ENCODE measurements at places on chromosomes 1 and 21.

DNA sequence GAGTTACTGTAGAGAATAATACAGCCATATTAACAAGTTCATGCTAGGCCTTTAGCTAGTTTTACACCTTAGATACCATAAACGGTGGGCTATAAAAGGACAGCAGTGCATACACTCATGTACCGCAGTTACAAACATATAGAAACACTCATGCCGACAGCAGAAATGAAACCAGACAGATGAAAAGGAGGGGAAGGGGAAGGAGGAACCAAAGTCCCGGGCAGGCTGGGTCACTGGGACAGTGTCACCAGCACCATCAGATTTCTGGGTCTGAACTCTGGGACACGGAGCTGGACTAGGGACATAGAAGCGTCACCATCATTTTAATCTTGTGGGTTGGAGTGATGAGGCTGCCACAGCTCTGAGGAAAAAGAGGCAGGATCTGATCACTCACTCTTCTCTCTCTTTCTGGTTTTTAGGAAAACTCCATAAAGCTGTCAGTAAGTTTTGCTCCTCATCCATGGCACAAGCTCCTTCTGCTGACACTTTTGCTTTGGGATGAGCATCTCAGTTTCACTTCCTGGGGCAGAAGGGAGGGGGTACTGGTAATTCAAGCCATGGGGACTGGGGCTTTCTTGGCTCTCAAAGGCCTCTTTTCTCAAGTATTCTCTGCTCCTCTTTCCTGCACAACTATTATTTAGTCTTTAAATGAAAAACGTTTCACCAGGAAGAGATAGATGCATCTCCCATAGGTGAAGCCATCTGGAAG is 7.8 kb upstream of the ZNF691 start:
- DNase-seq = no peak

GRCh38 chr1:8902765-8903164 is 24.3 kb upstream of the ENO1 start:
- no peak for DNase-seq

GRCh38 chr21:14706712-14707510 is 160.8 kb upstream of the SAMSN1 start:
- DNase-seq = no peak

DNA sequence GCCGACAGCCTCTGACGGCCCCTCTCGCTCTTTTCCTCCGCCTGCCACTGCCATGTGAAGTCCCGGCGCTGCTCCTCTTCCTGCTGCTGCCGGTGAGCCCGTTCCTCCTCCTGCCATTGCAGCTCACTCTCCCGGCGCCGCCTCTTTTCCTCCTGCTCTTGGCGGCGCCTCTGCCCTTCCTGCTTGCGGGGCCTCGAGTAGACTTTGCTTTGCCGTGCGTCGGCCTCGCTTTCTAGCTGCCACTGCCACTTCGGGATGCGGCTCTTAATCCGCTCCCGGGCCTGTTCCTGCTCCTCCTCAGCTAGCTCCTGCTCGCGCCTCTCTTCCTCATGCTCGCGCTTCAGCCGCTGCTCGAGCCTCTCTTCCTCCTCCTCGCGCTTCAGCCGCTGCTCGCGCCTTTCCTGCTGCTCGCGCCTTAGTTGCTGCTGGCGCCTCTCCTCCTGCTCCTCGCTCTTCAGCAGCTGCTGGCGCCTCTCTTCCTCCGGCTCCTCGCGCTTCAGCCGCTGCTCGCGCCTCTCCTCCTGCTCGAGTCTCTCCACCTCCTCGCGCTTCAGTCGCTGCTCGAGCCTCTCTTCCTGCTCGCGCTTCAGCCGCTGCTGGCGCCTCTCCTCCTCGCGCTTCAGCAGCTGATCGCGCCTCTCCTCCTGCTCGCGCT is 4.3 kb downstream of the TCHH start:
- no peak for DNase-seq

- no peak for DNase-seq
These were observed 16.4 kb upstream of the TSPEAR start for GRCh38 chr21:44727757-44728156.

- no peak for DNase-seq
These were observed 82.2 kb downstream of the SPSB1 start for GRCh38 chr1:9374748-9375341.

- DNase-seq = no peak
These were observed 323.8 kb upstream of the ST6GALNAC5 start for GRCh38 chr1:76543495-76543894.

DNA sequence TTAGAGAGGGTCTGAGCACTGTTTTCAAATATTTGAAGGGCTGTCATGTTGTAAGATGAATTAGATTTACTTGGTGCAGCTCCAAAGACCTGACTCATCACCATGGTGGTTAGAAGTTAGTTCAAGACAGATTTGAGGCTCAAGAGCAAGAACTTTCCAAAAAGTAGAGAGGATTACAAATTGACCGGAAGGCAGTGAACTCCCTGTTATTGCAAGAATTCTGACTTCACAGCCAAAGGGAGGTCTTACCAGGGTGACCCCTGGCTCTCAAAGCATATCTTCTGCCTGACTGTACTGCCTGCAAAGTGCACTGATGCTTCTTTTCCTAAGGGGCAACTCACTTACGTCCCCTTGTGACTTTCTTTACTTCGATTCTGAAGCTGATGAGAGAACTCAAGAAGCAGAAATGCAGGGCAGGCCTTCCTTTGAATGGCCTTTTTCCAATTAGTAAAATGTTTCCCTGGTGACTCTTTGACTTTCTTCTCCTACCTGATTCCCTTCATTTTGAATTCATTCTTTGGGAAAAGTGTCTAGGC is 86.4 kb downstream of the NAV1 start:
- no peak for DNase-seq

GRCh38 chr1:44640200-44640853 is 34.0 kb downstream of the TMEM53 start:
- no peak for DNase-seq

DNA sequence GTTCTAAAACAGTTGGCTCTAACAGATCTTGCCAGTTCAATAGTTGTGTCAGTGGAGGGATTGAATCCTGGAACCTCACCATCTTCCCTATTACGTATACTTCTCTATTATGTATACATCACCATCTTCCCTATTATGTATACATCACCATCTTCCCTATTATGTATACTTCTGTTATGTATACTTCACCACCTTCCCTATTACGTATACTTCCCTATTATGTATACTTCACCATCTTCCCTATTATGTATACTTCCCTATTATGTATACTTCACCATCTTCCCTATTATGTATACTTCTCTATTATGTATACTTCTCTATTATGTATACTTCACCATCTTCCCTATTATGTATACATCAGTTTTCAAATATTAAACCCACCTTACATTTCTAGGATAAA is 34.4 kb upstream of the HP1BP3 start:
- no peak for DNase-seq

DNA sequence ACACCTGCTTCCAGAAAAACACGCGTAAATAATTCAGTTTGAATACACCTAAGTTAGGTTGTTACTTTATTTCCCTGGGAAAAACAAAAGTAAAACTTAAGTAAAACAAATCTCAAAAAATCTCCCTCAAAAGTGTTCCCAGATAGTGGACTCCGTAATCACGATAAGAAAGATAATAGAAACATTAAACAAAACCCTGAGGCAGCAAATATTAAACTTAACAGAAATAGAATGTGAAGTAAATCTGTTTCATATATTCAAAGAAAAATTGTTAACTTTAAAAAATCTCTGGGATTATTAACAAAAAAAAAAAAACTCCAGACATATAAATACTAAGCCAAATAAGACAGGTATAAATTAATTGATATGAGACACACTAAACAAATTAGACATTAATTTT is 743.2 kb upstream of the NCAM2 start:
- no peak for DNase-seq

GRCh38 chr21:28644762-28645161 is 347.9 kb downstream of the LTN1 start:
- no peak for DNase-seq

DNA sequence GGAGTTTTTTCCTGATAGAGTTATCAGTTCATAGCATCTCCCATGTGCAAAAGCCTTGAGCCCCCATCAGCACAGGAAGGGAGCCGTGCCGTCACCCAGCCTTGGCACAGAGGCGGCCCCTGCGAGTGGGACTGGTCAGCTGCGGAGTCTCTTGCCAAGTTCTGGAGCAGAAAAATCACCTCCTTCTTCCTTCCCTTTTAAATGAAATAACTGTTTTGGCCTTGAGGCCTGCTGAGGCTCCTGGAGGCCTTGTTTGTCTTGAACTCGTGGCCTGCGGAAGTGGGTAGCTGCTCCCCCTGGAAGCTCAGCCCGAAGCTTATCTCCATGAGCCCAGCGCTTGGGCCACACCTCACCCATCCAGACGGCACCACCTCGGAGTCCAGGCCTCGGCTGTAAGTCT is 145.7 kb upstream of the TMEM51 start:
- no peak for DNase-seq

DNA sequence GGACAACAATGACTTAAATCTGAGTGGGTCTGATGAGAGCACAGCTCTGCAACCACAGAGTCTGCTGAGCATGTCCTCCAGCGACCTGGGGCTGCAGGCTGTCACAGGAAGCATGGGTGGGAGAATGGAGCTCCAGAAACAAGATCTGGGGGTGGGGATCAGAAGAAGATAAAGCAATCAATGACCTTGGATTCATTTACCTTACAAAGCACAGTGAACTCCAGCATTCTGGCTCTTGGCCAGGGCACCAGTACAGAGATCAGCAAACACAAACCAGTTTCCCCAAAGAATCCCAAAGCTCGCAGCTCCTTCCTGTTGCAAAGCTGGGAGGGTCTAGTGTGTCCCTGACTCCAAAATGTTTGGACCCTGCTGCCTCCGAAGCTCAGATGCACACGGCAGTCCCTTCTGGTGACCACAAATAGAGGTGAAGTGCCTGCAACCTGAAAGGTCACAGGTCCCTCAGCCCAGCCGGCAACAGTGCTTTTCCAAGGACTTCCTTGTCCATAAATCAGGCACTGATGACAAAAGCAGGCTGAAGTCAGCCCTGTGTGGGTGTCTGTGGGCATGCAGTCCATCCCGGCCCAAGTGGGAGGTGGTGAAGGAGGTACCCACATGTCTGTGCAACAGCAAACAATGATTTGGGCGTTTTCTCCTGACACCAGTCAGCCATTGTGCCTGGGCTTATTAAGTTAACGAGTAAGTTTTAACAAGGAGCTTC is 76.1 kb downstream of the SH3BGR start:
- DNase-seq = no peak

GRCh38 chr1:232909752-232910151 is 40.7 kb upstream of the NTPCR start:
- DNase-seq = no peak

GRCh38 chr1:77706321-77706720 is 23.9 kb upstream of the ZZZ3 start:
- DNase-seq = no peak

DNA sequence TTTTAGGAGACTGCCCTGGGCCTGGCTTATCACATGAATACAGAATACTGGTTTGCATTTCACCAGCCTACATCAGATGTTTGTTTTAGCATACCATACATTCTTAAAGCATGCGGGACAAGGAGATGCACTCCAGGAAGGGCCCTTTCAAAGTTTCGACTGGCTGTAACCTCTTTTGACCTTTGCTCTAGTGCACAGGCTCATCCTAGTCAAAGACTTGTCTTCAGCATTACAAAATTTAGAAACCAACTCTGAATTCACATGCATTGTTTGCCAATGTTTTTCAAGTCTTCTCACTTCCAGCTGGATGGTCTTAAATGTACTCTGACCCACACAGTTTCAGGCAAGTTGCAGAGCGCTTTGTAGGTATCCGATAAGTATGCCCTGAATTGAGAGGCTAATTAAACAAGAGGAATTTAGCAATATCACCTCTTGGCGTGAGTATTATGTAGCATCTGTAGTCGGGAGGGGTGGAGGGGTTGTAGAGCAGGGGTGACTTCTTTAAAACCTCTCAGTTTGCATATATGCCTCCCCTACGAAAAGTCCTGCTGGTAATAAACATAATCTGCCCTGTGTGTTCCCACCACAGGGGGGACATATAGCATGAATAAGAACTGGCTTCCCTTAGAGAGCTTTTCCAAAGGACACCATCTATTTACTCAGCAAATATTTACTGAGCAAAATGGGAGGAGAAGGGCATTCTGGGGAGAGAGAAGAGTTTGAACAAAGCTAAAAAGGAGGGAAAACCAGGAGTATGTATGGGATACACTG is 24.4 kb upstream of the AHCYL1 start:
- DNase-seq = no peak

GRCh38 chr1:163794551-163794950 is 472.8 kb downstream of the NUF2 start:
- DNase-seq = no peak

DNA sequence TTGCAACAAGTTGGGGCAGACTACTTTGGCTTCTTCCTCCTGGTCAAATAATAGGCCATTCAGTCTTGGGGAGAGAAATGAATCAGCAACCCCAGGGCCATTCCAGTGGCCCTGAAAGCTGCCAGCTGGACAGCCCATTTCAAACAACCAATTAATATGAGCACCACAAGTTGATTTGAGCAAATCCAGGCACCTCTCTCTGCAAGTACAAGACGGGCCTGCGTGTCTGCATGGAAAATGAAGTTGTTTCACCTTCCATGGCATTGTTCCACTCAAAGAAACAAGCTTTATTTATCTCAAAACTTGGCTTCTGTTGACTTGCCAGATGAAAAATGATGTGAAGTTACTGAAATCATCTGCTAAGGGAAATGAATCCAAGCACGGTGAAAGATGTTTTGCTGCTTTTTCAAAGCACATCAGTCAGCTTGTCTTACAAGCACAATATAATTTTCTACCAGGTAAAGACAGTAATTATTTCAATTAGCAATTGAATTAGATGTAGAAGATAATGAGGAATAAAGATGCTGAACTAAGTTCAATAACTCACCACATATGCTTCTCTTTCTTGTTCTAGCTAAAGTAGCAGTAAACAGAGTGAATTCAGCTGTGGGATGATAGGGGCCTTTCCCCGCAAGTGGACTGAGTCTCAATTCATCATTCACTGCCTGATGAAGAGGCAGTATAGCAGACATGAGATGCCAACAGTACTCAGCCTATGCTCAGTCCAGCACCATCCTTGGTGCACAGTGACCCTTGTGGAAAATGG is 95.2 kb upstream of the SSX2IP start:
- DNase-seq = no peak

DNA sequence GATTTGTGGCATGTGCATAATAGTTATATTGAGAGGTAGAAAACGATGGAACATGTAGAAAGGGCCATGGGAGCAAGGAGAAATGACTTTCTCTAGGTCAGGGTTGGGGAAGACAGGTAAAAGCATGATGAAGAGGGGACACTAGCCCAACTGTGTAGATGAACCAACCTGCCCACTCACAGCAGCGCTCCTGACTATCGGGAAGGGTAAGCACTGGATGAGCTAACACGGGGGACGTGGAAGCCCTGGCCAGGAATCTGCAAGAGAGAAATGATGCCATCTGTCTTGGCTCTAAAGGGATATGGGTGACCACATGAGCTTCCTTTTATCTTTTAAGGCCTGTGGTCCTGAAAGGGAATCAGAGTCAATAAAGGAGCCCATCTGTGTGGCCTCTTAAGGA is 36.2 kb upstream of the TMEM125 start:
- DNase-seq = no peak

GRCh38 chr1:87720561-87720960 is 391.9 kb downstream of the LMO4 start:
- no peak for DNase-seq

GRCh38 chr21:28186604-28187003 is 806.1 kb downstream of the LTN1 start:
- DNase-seq = no peak

Data from CD8-positive, alpha-beta memory T cell (primary cell).